ENCODE measurements at places on chromosomes 2 and 18.

GRCh38 chr18:11150271-11150615 lies 874 bp upstream of the PIEZO2 start:
- no peak for DNase-seq

GRCh38 chr2:177717831-177718618 lies 325.5 kb downstream of the AGPS start:
- DNase-seq, result peak; percentile 5

- DNase-seq, result no peak
Measured at GRCh38 chr18:58591286-58591685, 37.6 kb downstream of the ALPK2 start.

GRCh38 chr2:68937346-68938055 lies 15.2 kb downstream of the GKN2 start:
- no peak for DNase-seq

DNA sequence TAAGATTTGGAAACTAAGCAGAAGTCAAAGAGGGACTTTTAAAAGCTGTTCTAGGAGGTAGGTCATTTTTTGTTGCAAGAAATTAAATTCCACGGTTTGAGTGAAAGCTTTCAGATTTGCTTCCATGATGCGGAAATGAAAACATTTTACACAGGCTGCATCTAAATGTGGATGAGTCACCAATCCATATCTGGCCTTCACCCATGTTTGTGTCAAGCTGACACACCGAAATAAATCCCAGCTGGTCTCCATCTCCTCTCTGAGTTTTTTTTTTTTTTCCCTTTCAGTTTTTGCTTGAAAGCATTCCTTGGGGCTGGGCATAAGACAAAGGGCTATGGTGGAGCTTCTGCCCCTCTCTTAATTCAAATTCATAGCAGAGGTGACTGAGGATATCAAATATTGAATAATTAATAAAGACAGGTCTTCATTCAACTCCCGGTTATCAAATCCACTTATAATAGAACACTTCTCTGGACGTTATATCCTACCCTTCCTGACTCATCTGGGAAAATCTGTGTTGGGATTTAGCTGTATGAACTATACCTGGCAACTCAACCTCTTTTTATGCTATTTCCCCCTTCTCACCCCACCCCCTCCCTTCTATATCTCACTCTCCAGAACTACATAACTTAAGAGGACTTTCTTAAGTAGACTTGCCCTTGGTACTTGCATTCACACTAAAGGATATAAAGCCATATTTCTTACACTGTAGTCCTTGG lies 558.3 kb upstream of the GCFC2 start:
- DNase-seq, result peak; percentile 46

DNA sequence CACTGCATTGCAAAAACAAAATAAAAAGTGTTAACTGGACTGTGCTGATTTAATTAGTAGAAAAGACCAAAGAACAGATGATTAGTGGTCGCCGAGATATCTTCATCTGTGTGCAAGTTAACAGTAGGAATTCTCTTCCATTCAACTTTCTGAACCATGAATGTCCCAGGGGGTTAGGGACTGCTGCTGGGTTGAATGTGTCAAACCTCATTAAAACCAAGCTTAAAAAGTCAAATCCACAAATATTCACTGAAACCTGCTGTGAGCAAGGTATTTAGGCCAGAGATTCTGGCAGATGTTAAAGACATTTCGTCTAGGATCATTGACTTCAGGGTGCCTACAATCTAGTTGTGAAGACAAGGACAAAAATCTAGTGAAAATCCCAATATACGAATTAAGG lies 58.7 kb downstream of the STPG4 start:
- no peak for DNase-seq

GRCh38 chr2:120036145-120036544 lies 23.3 kb downstream of the EPB41L5 start:
- DNase-seq, result no peak

GRCh38 chr2:9847140-9847539 lies 3.9 kb downstream of the TAF1B start:
- DNase-seq, result no peak

GRCh38 chr18:67358947-67359346 lies 157.6 kb downstream of the DSEL start:
- DNase-seq, result no peak

GRCh38 chr18:11237066-11237465 lies 87.7 kb upstream of the PIEZO2 start:
- no peak for DNase-seq

DNA sequence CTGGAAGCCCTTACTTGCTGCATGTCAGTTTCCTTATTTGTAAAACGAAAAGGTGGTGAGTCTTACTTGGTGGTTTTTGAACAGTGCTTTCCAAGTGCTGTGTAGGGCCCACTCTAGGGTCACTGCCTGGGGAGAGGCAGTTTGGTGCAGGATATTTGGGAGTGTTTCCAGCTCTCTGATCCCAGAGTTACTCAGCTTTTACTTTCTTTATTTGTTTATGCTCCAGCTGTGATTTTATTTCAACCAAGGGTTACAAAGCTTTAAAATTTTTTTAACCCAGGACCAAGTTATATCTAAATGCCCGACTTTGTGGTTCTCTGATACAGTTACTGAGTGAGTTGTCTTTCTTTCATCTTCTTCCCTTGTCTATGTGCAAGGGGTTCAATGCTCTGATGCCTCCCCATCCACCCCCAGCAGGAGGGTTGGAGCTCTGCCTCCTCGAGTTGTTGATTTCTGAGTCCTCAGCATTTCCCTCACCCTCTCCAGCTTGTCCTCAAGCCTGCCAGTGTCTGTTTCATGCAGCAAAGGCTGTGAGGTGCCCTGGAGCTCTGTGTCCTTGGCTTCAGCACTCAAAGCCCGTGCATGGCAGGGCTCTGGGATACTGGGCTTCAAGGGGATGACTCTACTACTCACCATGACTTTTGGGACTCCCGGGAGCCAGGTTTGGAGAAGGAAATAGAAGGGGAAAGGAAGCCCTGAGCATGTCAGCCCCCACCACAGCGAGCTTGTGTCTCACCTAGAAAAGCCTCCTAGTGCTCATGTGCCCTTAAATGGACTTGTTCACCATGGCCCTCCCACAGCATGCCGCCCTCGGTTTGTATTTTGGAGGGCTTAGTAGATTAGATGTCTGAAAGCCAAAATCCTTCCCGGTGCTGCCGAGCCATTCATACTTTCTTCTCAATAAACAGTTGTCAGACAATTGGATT lies 236.8 kb downstream of the SETBP1 start:
- no peak for DNase-seq

- no peak for DNase-seq
Measured at GRCh38 chr2:120820953-120821279, 85.2 kb downstream of the GLI2 start.

- DNase-seq, result no peak
Measured at GRCh38 chr2:42795275-42795674, 2.9 kb upstream of the HAAO start.

DNA sequence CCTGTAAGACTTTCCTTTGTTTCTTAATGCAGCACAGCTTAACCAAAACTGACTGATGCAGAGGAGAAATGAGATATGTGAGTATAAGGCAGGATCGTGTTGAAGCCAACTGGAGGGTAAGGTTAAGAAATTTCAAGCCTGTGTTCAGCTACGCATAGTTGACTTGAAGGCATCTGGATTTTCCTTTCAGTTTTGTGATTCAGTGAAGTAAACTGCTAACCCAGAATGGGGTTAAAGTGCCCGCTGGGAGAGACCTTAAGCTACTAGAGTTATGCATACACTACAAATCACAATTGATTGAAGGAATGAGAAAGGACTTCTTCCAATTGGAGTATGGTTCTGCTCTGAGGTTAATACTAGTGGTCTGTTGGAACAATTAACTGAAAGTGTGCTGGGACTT lies 22.6 kb downstream of the THSD7B start:
- no peak for DNase-seq

GRCh38 chr18:52007105-52007504 lies 332.9 kb upstream of the DCC start:
- no peak for DNase-seq

DNA sequence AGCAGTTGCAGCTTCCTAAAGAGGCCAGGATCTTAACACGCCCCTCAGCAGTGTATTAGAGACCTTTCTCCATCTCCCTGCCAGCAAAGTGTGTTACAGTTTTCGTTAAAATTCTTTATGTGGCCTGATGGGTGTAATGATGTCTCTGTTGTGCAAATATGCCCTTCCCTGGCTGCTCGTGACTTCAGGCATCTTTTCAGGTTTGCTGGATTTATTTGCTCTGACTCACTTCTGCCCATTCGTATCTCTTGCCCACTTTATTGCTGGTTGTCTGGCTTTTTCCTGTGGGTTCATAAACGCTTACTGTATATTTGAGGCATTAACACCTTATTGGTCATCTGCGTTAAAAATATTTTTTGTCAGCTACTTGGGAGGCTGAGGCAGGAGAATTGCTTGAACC lies 134.5 kb downstream of the ASB1 start:
- DNase-seq, result no peak

- DNase-seq, result no peak
Measured at GRCh38 chr2:222468346-222468745, 44.0 kb downstream of the SGPP2 start.

DNA sequence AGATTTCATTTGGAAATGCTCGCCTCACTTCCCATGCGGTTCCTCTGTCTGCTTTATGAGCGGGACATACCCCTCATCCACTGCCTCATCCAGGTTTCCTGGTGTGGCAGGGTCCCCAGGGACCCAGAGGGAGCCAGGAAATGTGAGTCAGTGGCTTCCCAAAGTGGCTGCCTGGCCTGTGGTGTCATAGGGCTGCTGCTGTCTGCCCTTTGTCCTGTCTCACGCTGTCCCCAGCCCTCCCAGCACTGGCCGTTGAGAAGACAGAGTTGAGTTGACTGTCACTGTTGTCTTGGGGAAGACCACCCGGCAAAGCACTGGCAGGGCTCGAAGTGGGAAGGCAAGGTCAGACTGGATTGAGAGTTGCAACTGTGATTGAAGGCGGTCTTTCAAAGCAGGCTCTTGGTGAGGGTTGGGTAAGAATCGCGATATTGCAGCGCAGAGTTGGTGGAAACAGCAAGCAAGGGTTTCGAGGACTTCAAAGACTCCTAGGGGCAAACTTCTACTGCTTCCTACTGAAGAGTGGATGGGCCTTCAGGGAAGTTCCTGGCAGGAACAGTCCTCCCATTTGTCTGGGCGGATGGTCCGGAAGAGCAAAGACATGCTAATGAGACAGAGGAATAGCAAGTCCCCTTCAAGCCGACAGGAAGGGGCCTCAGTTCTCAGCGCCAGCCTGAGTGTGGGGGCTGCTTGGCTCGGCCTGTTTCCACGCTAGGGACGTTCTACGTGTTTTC lies 33.9 kb downstream of the RAB31 start:
- DNase-seq, result peak; percentile 21

DNA sequence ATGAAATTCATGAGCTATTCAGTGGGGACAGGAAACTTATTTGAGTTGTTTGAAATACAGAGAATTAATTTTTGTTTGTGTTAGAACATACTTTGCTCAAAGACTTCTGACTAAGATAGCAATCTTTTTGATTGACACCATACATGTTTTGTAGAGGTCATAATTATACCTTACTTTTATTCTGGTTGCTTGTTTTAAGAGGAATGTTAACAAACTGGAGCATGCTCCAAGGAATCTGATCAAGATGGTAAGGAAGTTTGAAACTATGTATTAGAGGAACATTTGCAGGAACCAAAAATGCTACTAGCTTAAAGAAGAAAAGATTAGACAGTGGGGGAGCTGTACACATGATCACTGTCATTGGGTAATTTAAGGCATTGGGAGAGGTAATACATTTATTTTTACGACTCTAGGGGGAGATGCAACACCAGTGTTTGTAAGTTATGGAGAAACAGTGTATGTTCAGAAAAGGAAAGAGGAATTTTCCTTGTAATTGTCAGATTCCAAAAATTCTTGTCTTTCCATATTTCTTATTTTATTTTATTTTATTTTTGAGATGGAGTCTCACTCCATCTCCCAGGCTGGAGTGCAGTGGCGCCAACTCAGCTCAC lies 8.0 kb downstream of the AGFG1 start:
- DNase-seq, result peak; percentile 56

- DNase-seq, result no peak
Measured at GRCh38 chr2:137321566-137321965, 556.2 kb downstream of the THSD7B start.

DNA sequence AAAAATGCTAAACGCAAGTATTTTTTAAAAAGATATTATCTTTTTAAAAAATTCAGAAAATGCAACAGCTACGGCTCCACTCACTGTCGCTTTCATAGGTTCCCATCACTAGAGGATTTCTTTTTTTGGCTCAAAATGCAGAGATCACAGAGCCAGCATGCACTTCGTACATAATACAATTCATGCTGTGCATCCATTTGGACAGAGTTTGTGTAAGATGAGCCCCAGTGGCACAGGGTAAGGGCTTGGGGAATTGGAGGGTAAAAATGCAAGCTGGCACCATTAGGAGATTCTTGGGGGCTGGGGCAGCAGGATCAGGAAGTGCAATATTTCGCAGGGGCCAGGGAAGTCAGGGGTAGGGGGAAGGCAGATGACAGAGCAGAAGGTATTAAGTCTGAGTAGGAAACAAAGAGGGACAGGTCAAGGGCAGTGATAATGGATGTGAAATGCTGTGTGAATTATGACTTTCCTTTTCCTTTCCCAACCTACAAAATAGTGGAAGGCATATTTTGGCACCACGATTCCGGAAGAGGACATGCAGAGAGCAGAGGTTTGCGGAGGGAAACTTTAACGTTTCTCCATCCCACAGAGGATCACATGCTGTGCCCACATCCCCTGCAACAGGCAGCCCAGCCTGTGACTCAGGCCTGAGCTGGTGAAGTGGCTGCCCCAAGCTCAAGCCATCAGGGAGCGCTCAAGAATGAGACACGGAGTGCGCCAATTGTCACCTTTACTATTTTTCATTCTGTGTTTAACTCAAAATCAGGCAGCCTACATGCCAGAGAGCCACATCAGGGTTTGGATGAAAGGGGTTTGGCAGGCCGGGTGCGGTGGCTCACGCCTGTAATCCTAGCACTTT lies 4.7 kb downstream of the CAPG start:
- no peak for DNase-seq

- DNase-seq, result no peak
Measured at GRCh38 chr18:45730832-45731575, 7.0 kb downstream of the SLC14A1 start.

DNA sequence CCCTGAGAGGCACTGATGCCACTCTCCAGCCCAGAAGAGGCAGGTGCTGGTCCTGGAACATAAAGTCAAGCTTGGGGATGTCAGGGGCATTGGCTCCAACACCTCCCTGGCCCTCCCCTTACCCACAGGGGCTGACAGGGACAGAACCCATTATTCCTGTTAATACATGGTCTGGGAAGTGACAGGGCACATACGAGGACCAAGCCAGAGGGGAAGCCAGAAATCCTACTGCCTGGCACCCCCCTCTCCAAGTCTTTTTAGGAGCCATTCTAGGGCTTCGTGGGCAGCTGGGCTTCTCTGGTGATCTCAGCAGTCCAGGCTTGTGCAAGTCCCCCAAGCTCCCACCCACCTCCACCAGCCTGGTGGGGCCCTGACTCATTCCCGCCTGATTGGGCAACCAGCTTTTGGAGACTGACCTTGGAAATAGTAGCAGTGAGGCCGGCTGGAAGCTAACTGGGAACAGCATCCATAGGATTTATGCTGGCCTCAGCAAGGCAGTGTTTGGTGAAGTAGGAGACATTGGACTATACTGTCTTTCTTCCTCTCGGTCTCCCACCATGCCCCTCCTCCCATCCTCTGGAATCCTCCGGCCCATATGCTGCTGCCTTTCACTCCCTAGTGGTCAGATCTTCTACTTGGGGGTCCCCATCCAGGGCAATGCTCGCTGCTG lies 86.4 kb upstream of the HK2 start:
- DNase-seq, result no peak

Measured in HT-29 (cell line).